ENCODE measurements at places on chromosomes 7 and 10.
A peak's percentile ranks its signal among the peaks of the same experiment; 100 is the strongest.

- DNase-seq: no peak
- peak overlapping the region; percentile 58 for H3K27ac ChIP-seq
- no peaks in the 10 kb centered on the region for H3K27me3 ChIP-seq
- H3K36me3 ChIP-seq: no peaks in the 10 kb centered on the region
- H3K4me1 ChIP-seq: peaks cover 6% of the 10 kb centered on the region
- peak overlapping the region; percentile 58 for H3K4me3 ChIP-seq
Observed at GRCh38 chr10:650441-650851, 39.0 kb downstream of the DIP2C start.

DNA sequence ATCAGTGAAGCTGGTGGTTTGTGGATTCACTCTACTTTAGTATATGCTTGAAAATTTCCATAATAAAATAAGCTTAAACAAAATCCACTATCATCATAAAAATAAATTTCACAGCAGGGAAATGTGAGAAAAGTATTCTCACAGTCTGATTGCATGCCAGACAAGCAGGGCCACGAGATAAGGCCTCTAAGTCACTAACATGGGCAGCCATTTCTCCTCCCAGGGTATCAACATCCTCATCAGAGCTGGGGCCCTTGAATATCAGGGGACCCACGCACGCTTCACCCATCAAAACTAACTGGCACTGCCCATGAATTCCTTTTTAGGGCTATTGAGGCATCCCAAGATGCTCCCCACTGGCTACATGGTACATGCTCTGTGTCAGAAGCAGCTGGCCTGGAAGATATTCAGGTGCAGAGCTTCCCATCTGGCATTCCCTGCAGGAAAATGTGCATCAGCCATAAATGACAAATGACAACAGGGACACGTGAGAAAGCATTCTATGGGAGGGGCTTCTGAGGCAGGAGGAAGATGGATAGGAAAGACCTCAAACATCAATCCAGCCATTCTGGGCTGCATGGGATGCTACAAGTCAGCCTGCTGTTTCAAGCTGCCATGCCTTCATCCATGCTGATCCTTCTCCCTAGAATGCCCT, 17.4 kb downstream of the CCDC6 start:
- H3K27me3 ChIP-seq: no peaks in the 10 kb centered on the region
- no peak overlapping the region for H3K4me3 ChIP-seq
- H3K27ac ChIP-seq: no peak overlapping the region
- DNase-seq: no peak

GRCh38 chr10:75079436-75080083, 31.9 kb upstream of the SAMD8 start:
- no peak overlapping the region for H3K27ac ChIP-seq
- H3K36me3 ChIP-seq: no peaks in the 10 kb centered on the region

DNA sequence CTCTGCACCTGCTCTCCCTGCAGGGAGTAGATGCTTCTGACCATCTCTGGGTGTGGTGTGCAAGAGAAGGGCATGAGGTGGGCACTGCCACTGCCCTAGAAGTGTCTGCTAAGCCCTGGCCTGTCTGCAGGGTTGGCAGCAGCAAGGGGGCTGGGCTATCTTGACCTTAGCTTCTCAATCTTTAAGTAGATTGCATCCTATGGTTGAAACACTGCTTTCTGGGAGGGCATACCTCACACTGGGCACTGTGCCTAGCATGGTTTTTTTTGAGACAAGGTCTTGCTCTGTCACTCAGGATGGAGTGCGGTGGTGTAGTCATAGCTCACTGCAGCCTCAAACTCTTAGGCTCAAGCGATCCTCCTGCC, 54.9 kb downstream of the CLIP2 start:
- H3K4me1 ChIP-seq: no peaks in the 10 kb centered on the region
- no peak for DNase-seq
- H3K27me3 ChIP-seq: no peaks in the 10 kb centered on the region
- H3K27ac ChIP-seq: no peak overlapping the region

- H3K4me3 ChIP-seq: no peak overlapping the region
- H3K36me3 ChIP-seq: no peaks in the 10 kb centered on the region
- H3K4me1 ChIP-seq: peaks cover 12% of the 10 kb centered on the region
- H3K27me3 ChIP-seq: no peaks in the 10 kb centered on the region
Observed at GRCh38 chr7:66503551-66504031, 125.1 kb upstream of the KCTD7 start.

Measured in thoracic aorta (tissue), 2 donors.